Stimulated activated CD4-positive, alpha-beta T cell treated with anti-CD3 and anti-CD28 coated beads, Interleukin-15, amount 100 ng/mL, for 1 hour (primary cell): ENCODE measurements at places on chromosomes 13 and 19.

- no peak for DNase-seq
These were observed 322.4 kb downstream of the OLFM4 start for GRCh38 chr13:53351021-53351420.

- DNase-seq: no peak
These were observed 39.1 kb downstream of the TRPM4 start for GRCh38 chr19:49196527-49197240.

GRCh38 chr13:51396352-51396751 is 56.5 kb downstream of the INTS6 start:
- DNase-seq: no peak

DNA sequence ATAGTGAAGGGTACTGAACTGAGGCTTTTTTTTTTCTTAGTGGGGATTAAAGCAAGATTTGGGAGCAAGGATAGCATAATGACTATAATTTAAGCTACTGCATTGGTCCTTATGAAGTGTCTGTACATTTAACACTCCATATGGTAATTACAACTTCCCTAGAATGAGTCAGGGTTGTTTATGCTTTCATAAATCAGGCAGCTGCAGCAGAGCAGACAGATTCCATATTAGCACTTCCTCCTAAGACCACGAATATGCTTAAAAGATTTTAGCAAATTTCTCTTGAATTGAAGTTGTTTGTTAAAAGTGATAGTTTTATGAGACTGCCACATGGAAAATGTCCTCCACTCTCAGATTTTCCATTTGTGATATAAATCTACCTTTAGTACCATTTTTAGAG is 401.1 kb upstream of the SPRY2 start:
- DNase-seq: no peak

- no peak for DNase-seq
These were observed 53.1 kb downstream of the PCDH20 start for GRCh38 chr13:61362522-61362921.

DNA sequence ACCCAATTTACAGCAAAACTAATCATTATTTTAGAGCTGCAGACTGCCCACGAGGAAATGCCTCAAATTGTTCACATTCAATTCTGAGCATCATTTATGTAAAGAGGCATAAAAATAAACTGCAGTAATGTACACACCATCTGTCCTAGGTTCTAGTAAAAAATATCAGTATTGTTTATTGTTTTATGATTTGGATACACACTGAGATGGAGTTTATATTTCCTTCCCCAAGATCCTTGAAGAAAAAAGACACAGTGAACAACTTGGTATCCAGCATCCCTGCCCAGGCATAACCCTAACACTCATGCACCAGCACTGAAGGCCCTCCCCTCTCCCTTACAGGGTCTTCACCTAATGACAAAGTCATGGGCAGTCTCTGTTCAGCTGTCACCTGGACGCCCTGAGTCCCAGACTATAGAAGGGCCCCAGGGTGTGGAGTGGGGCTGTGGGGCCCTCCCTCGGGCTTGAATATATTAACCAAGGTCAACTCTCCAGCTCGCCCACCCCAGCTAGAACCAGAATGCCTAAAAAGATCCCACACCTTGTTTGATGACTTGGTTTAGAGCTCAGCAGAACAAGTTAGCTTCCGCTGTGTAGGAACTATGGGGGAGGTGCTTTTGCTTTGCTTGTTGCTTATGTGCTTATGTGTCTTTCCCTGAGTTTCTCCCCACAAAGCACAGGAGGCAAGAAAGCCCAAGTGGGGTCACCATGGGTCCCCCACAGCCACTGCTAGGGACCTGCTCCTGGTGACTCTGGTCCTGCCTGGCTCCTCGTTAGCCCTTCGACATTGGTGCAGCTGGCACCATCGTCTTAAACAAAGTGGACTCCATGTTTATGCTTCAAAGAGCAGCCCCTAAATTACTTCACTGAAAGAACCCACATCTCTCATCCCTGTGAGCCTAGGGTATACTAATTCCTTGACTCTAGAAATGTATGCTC is 111.1 kb downstream of the COL4A1 start:
- no peak for DNase-seq

GRCh38 chr19:5222821-5223321 is 117.7 kb downstream of the PTPRS start:
- DNase-seq: no peak

DNA sequence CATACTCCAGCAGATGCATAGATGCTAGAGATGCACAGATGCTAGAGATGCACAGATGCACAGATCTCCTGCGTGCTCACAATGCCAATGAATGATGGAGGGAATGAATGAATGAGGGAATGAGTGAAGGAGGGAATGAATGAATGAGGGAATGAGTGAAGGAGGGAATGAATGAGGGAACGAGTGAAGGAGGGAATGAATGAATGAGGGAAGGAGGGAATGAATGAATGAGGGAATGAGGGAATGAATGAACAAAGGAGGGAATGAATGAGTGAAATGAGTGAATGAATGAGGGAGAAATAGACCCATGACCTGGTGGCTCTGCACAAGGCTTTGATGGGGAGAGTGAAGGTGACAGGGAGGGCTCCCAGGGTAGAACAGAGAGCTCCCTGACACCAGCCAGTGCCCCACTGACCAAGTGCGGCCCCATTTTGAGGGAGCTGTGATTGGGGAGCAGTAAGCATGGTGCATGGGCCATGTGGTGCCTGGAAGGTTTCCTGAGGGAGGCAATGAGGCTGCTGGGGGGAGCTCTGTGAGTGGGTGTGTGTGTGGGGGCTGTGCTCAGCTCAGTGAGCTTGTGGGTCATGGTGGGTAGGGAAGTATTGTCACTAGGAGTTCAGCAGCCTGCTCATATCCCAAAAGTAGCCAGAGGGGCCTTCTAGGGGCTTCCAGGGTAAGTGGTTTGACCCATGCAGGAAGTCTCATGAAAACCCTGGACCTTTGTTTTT is 12.7 kb downstream of the SLC27A1 start:
- DNase-seq: no peak

DNA sequence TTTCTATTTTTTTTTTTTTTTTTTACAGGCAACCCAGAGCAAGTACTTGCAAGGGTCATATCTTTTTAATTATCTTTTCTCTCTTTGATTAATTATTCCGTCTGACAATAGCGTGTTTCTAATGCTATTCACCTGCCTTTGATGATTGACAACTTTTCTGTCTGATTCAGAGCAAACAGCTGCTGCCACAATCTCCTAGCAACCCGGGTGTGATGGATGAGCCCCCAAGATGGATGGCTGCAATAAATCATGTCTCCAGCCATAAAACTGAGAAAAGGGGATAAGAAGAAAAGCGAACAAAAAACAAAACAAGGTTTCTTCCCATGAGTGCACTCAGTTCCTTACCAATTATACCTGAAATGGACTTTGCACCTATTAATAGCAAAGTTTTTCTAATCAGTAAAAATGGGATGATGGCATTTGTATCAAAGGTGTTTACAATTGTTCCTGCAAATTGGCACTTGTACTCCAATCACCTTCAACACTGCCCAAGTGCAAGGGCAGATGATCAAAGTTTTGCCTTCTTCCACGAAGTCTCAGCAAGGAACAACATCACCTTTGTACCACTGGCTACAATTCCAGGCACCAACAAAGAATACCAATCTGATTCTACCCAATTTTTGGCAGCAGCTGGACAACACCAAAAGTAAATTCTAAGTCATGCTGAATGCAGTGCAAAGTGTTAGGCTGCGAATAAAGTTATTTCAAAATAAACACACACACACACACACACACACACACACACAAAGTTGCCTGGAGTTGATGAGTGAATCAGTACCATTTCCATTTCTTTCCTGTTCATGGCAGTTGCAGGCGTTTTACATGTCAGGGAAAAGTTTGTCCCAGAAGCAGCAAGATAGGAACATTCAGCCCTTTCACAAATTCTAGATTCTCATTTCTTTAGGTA is 12.0 kb downstream of the TSHZ3 start:
- no peak for DNase-seq

DNA sequence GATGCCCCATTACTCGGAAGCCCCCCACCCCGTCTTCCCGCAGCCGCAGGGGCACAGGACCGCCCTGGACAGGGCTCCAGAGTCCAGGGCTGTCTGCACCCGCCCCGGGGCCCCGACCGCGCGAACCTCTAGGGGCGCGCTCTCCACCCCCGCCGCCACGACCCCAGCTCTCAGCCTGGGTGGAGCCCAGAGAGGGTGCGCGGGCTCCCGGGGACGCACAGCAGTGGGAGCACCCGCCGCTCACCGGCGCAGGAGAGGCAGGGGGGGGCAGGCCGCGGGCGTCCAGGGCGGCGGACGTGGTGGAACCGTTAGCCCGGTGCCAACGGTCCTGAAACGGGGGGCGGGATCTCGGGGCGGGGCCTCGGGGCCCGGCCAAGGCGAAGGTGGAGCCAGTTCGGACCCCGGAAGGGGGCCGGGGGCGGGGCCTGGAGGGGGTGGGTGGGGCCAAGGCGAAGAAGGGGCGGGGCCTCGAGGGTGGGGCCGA is at the start of gene ATP8B3:
ATP8B3 (minus strand) TSS at position 335 of the 484 bp plus-strand sequence. CDS start 540 bp downstream, outside the sequence.
- DNase-seq: no peak

- DNase-seq: no peak
These were observed 66.0 kb upstream of the TNFRSF19 start for GRCh38 chr13:23504180-23504579.
